ENCODE measurements at places on chromosomes 5 and 9. TPM values are rescaled to one million over a fixed set of nuclear protein-coding genes. Genes with fewer than 3 reads are reported as not detected.

Gene SELENOP
- 243 TPM for total RNA-seq

Gene GMCL2
- not detected for total RNA-seq

Gene F12
- 4.3 TPM for total RNA-seq

Gene ALG2
- 33.0 TPM for total RNA-seq

Gene ZNF366
- 0.62 TPM for total RNA-seq

Gene TTC23L
- 1.1 TPM for total RNA-seq

Gene IFNA21
- total RNA-seq = not detected

Gene PCDHGB4
- 10.3 TPM for total RNA-seq

Gene SPINK7
- total RNA-seq = 86.5 TPM

Gene STOM
- total RNA-seq = 238 TPM

Gene IRX1
- total RNA-seq = 7.9 TPM

Gene ADAM19
- 2.6 TPM for total RNA-seq

Gene SYNPO
- total RNA-seq = 8.5 TPM

Gene PIP5K1B
- total RNA-seq = 1.7 TPM

Gene NUTM2F
- 0.24 TPM for total RNA-seq

Gene PFN3
- not detected for total RNA-seq

Gene IL3
- not detected for total RNA-seq

Gene FAM221B
- not detected for total RNA-seq

Gene TSC1
- 155 TPM for total RNA-seq

Gene ROR2
- total RNA-seq = 4.0 TPM

Gene CDC42SE2
- total RNA-seq = 32.4 TPM

Gene ITK
- 1.9 TPM for total RNA-seq

GRCh38 chr5:132000677-132001453 lies 10.6 kb downstream of the ACSL6 start:
- no peak for DNase-seq

DNA sequence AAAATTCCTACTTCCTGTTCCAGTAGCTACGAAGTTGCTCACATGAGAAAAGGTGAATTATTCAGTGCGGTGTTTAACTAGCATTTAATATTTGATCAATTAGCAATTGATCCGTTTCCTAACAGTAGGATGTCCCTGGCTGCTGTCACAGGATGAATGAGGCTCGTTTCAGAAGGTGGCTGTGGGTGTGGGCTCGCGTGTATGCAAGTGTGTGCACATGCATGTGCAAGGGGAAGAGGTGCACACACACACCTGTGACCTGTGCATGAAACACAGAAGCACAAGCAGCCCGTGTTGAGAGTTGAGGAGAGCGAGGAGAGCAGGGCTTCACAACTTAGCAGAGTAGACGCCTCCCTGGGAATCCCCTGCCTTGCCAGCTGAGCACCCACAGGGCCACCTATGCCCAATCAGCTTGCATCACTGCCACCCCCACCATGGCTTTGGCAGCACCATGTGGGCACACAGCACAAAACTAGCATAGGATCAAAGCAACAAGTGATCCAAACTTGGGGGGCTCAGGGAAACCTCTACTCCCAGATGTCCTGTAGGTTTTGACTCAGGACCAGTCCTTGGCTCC lies 107.2 kb downstream of the C5orf15 start:
- DNase-seq = no peak

DNA sequence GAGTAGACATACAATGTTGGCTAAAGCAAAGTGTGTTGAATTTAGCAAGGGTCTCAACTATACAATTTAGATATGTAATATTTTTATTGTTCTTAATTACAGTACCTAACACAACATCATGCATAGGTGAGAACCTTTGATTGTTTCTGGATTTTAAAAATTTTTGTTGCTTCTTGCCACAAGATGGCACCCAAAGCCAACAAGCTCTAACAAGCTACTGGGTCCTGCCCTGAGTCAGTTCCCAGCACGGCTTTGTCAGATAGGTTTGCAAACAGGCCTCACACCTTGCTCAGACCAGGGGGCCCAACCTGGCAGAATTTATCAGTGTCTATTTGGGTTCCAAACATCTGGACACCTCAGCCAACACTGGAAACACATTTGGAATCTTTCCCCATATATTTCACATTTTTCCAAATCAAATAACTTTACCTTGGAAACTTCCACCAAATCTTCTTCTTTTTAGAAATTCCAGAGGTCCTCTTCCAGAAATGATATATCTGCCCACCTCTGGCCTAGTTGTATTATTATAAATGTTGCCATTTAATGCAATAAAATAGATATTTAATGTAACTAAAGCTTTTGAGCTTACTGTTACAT lies 49.5 kb upstream of the EGFLAM start:
- no peak for DNase-seq

DNA sequence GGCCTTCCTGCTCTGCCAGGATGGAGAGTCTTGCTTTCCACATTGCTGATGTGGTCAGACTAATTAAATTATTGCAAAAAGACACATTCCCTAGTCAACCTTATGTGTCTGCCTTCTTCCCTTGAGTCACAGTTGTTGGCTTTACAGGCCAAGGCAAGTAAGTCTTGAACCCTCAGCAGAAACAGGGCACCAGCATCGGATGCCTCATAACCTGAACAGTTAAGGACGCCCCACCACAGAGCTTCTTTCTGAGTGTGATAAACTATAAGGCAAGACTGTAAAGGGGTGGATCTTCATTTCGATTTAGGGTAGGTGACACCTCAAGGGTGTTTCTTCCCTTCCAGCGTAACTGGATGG lies 670 bp upstream of the KIF2A start:
- no peak for DNase-seq

DNA sequence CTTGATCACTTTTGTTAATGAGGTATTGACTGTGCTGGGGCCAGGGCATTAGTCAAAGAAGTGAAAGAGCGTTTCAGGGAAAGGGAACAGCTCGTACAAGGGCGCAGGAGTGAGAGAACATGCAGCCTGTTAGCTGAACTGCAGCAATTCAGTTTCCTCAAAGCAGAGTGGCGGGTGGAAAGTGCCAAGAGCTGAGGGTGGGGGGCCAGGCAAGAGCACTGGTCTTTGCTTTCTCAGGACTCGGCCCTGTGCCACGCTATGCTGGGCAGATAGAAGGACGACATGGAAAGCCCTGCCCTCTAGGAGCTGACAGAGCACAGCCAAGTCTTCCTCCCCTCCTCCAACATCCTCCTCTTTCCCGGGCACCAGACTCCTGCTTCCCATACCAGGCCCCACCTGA lies 304.8 kb downstream of the SPOCK1 start:
- DNase-seq = no peak

- no peak for DNase-seq
These were observed 101.6 kb upstream of the MAP1B start for GRCh38 chr5:72005671-72006070.

DNA sequence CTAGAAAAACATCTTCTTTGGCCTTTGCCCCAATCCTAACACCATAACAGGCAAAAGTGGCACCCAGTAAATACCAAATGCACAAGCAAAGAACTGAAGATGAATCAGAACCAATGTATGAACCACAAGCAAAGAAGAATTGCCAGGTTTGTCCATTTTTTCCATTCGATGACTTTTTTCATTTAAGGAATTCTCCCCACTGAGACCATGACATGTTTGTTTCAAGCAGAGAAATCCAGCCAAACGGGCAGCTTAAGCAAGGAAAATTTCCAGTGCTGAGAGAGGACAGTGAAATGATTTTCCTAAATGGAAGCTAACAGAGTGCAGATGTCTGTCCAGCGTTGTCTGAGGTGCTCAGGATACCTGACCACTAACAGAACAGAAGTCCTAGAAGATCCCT lies 203.7 kb downstream of the ADAMTS12 start:
- no peak for DNase-seq

- DNase-seq = peak; percentile 90
These were observed 226.5 kb upstream of the MAP3K1 start for GRCh38 chr5:56588636-56589480.

GRCh38 chr5:116440457-116441001 lies 134.1 kb downstream of the SEMA6A start:
- no peak for DNase-seq

DNA sequence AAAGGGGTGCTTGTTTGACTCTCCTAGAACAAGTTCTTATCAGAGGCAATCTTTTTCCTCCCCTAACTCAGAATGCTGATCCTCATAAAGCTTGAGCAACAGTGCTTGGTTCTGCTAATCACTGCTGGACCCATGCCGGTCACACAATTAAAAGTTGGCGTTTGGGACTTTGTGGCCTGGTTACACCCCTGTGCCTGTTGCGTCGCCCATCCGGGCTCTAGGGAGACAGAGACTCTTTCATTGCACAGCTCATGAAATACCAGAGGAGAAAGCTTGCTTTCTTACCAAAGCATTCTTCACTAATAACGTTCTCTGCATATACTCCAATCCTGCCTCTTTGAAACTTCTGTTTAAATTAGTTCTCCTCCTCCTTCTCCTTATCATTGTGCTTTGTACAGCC lies 301.1 kb downstream of the NR3C1 start:
- DNase-seq = peak; percentile 72

- peak; percentile 61 for DNase-seq
These were observed 27.8 kb upstream of the TNFSF8 start for GRCh38 chr9:114958021-114958843.

GRCh38 chr9:127004946-127005769 lies 90.6 kb downstream of the RALGPS1 start:
- DNase-seq = no peak

GRCh38 chr5:126680191-126680817 lies 79.6 kb downstream of the PHAX start:
- DNase-seq = no peak

GRCh38 chr9:85729882-85730281 lies 11.9 kb downstream of the AGTPBP1 start:
- no peak for DNase-seq

DNA sequence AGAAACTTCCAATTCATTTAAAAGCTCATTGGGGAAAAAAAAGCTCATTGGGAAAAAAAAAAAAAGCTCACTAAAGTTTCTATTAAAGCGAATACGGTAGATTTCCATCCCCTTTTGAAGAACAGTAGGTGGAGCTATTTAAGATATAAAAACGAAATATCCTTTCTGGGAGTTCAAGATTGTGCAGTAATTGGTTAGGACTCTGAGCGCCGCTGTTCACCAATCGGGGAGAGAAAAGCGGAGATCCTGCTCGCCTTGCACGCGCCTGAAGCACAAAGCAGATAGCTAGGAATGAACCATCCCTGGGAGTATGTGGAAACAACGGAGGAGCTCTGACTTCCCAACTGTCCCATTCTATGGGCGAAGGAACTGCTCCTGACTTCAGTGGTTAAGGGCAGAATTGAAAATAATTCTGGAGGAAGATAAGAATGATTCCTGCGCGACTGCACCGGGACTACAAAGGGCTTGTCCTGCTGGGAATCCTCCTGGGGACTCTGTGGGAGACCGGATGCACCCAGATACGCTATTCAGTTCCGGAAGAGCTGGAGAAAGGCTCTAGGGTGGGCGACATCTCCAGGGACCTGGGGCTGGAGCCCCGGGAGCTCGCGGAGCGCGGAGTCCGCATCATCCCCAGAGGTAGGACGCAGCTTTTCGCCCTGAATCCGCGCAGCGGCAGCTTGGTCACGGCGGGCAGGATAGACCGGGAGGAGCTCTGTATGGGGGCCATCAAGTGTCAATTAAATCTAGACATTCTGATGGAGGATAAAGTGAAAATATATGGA lies at the start of gene PCDHGA12:
Gene PCDHGA12 (plus strand): TSS at position 176 of the 782 bp plus-strand sequence. CDS start 253 bp downstream, at position 429.
- DNase-seq = no peak

DNA sequence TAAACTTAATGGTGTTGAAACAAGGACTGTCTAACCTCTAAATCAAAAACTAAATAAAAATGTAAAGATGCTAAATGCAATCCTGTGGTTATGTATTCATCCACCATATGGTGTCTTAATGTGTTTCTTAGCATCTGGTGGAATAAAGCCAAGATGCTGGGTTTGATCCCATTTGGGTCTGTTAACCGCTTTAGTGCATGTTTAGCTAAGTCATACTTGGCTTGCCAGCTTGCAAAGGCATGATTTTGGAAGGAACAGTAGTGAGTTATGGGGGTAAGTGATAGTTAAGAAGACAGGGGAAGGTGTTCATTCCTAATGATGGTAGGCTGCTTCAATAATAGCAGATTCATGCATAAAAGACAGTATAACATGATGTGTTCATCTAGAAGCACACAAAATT lies 139.0 kb upstream of the SLC27A6 start:
- DNase-seq = no peak

GRCh38 chr5:180117000-180117725 lies 45.6 kb upstream of the RNF130 start:
- DNase-seq = peak; percentile 48

DNA sequence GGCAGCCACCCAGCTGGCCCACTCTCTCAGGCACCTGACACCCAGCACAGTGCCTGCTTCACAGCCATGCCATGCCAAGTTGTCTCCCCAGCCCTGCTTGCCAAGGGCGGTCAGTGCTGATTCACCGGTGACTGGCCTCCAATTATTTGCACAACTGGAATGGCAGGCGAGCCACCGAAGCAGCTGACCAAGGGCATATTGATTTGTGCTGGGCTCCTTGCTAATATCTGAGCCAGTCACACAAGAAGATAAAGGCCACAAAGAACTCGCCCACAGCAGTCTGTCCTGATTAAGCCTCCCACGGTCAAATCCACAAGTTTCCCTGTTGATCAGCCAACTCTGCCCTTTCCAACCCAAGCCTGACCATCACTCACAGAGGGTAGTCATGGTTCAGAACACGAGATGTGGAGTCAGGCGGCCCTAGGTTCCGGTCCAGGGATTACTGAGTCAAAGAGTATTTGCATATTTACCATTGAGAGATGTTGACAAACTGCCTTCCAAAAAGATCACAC lies 6.4 kb upstream of the EEIG1 start:
- no peak for DNase-seq

DNA sequence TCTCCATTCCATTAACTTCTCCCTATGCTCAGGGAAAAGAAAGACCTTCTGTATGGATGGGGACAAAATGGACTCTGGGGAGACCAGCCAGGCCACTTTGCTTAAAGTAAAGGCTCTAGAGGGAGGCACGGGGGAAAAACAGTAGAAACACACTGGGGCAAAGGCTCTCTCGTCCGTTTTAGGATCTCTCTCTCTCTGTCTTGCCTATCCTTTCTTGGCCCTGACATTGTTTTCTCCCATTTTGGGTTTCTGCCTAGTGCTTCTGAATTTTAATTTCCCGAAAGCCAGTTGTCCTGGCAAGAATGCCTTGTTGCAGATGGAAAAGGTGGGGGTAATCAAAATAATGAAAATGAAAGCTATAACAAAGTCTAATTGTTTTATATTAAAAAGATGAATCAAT lies 28.2 kb downstream of the NMUR2 start:
- DNase-seq = no peak

DNA sequence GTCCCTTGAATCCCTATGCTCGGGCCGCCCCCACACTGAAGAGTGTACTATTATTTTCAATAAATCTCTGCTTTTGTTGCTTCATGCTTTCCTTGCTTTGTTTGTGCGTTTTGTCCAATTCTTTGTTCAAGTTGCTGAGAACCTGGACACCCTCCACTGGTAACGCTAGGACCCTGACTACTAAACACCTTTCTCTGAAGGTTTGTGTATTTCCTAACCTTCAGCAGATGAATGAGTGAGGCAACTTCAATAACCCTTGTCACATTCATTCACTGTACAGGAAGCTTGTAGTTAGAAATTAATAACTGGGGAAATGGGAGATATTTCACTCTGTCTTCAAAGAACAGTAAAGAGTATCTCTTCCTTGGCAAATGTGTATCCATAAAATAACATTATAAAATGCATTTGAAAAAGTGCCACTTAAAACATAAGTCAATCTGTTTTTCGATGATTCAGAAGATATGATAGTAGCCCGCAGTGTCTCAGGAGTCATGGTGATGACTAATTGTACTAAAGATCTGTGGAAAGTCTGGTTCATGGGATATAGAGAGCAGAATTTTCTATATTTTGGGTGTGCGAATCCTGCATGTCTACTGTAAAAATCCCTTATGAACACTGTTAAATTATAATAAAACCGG lies 43.2 kb upstream of the ANKH start:
- DNase-seq = no peak

- no peak for DNase-seq
These were observed 57.8 kb downstream of the ERGIC1 start for GRCh38 chr5:172891716-172892421.

- DNase-seq = no peak
These were observed 134.7 kb downstream of the TLE4 start for GRCh38 chr9:79706512-79706911.

All from suprapubic skin (tissue), 4 donors.